ENCODE measurements at places on chromosomes 1 and 21.

DNA sequence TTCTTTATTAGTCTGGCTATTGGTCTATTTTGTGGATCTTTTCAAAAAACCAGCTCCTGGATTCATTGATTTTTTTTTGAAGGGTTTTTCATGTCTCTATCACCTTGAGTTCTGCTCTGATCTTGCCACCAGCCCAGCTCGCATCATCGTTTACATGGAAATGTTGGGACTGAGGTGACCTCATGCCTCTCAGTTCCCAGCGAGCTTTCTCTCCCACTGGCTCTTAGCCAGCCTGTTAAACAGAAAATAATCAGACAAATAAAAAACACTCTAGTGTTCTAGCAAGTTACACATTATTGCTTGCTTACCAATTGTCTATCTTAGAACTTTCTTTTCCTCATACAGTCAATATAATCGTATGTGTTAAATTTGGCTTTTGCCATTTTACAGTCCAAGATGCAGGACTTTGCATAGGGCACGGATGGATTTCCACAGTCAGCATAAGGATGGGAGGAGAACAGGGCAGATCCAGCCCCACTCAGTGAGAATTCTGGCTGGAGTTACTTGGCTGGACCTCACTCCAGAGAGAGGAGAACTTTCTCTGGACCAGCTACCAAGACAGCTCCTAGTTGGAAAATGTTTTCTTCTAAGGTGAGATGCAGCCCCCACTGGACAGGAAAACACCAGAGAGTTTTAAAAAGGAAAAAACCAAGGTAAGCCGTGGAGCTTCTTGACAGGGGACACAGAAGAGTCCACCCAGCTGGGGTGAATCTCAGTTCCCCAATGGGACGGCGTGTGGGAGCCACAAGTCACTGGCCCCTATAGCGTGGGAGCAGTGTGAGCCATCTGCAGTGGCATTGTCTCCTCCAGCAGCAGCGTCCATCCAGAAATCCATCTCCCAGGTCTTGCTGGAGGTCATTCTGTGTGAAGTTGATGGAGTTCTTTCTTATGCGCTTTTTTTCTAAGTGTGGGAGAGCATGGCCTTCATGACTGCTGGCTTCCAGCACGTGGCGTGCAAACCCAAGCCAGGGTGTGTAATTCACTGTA, 17.6 kb downstream of the PGBD2 start:
- DNase-seq, result no peak

DNA sequence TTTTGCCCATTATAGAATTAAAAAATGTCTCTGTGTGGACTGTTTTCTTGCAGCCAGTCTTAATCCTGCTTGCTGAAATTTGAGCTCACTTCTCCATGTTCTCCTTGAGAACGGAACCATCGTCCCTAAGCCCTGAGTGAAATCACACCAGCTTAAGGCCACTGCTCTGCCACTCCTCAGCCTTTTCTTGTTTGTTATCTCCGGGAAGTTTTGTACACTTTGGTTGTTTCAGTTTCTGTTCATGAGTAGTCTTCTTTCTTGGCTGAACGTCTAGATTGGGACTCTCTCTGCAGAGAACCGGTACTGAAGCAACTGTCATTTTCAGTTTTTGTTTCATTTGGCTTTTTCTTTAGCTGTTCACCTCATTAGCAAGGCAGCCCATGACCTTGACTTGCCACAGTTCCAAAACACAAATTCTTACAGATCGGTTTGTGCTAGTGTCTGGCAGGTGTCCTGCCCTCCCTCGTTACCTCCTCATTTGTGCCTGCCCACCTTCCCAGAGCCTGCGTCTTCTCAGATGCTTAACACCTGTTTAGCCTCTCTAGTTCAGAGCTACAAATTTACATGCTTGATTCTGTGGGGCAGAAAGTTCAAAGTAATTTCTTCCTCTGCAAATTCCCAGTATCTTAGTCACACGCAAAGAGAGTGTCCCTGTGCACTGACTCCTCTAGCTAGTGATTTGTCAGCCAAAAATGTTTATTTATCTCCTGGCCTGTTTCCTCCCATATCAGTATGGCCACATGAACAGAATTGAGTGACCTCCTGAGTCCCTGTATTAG, 12.4 kb downstream of the PSEN2 start:
- DNase-seq, result no peak

DNA sequence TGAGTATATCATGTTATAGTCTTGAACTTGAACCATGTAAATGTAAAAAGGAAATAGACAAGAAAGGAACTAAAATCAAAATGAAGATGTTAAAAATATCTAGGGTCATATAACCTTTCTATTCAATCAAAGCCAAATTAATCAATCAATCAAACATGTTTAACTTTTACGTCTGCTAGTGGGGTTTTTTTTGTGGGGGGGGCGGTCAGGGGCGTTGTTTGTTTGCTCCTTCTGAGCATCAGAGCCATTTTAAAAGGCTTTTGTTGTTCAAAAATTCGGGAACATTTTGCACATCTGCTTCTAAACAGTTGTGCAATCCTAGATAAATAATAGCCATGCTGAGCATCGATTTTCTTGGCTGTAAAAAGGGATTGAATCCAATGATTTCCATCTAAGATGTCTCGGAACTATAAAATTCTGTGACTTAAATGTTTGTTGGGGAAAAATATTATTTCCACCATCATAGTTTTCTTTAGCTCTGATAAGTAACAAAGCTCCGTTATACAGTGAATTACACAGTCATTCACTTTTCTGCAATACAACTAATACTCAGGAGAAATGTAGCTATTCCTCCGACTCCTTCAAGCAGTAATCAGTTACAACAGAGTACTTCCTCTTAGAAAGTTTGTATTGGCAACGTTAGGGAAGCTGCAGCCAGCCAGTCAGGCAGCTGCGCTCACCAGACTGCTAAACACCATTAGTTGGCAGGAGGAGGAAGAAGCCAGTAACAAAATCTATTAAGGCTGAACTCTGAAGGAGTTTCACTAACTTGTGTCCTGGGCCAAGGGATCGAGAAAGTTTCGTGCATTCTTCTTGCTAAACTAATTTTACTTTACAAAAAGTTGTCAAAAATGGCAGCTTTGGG, 2.2 kb downstream of the SPATA6 start:
- no peak for DNase-seq

DNA sequence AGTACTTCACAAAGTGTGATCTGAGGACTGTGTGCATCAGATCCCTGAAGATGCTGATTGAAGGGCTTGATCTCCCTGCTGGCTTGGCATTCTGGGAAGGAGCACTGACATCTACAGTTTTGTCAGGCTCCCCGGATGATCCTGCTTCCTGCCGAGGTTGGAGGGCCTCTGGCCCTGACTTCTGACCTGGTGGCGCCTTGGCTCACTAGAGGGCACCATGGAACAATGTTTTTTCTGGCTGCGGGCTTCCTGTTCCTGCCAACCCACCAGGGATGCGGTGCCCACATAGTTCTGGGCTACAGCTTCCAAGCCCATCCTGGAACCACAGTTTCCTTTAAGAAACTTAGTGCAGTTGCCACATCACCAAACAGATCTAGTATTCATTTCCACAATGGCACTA, 38.8 kb upstream of the RASAL2 start:
- DNase-seq, result no peak

DNA sequence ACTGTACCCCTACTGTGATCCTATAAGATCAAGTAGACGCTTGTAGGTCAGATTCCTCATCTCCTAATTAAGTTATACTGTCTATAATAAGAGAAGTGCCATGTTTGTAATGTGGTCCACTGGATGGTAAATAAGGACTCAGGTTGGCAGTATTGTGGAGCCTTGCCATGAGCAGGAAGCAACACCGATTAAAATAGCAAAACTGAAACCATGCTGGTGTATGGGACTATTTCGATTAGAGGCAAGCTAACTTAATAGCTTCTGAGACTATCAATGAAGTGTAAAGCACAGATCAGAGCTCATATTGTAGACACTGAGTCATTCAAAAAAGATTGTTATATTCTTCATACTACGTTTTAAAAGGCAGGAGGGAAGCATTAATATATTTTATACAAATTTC, 348.8 kb downstream of the HHAT start:
- DNase-seq, result no peak

DNA sequence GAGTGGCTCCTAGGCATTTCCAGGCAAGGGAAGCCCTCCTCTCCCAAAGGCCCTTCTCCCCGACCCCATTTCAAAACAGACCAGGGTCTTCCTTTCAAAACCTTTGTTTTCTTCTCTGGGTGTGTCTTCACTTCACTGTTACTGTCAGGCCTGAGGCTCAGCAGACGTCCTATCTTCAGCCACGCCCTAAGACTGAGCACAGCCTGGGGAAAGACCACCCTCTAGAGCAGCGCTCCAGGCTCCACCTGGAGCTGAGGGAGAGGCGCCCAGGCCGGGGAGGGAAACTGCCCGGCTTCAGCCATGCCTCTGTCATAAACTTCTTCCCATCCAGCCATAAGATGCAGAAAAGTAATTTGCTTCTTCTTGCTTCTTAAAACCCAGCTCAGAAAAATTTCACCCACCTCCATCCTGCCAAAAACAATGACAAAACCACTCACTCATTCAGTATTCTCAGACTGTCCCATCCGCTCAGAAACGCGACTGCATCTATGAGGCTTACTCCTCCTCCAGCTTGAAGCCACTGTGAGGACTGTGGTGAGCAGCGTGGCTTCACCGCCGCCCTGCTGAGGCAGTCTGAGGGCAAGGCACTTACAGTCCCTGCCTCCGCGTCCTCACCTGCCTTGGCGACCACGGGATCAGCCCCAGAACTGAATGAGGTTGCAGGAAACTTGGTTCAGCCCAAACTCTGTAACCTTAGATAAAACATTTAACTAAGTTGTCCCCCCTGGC, 36.1 kb downstream of the VN1R5 start:
- DNase-seq, result no peak

DNA sequence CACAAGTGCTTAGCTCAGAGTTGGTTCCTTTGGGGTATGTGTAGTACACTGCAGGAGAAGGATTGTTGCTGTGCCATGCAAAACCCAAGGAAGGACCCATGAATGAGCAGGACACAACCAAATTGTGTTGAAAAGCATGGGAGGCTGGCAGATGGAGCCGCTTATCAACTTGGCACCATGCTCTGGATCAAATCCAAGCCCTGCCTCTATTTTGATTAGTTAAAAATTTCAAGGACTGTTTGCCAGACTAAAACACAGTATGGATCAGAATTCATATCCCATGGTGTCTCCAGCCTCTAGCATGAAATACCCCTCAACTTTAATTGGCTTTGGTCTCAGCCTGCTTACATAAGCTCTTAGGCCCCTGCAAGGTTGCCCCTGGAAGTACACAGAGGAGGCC, 27.8 kb downstream of the CCDC185 start:
- no peak for DNase-seq

- DNase-seq, result no peak
Measured at GRCh38 chr1:245131026-245131393, 23.8 kb upstream of the KIF26B start.

DNA sequence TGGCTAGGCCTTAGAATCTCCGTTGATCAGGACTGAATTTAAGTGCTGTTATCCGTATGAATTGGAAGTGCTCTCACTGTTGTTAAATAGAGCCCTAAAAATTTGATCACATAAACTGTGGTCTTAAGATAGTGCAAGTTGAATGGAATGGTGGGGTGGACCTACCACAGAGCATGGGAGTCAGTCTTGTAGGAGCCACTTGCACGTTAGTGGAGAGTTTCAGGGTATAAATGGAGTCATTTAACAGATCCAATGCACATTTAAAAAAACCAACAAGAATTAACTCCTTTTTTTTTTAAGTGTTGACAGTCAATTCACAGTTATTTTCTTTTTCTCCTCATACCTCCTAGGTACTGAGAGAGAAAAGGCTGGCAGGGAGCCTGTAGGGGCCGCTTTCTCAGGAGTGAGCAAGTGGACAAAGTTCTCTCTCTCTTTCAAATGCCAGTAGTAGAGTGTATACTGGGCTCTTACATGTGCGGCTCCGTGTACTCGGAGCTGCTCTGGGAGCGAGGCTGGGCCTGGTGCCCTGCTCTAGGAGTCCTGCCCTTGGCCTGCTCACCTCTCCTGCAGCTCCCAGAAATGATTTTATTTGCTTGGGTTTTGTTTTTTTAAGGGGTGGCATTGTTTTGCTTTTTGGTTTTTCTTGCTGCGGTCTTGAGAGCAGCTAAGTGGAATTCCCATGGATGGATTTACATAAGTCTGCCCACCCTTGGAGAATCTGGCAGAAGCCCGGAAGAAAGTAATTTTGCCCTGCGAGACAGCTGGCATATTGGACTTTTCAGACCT, 91.3 kb downstream of the ATP5PO start:
- DNase-seq, result no peak

DNA sequence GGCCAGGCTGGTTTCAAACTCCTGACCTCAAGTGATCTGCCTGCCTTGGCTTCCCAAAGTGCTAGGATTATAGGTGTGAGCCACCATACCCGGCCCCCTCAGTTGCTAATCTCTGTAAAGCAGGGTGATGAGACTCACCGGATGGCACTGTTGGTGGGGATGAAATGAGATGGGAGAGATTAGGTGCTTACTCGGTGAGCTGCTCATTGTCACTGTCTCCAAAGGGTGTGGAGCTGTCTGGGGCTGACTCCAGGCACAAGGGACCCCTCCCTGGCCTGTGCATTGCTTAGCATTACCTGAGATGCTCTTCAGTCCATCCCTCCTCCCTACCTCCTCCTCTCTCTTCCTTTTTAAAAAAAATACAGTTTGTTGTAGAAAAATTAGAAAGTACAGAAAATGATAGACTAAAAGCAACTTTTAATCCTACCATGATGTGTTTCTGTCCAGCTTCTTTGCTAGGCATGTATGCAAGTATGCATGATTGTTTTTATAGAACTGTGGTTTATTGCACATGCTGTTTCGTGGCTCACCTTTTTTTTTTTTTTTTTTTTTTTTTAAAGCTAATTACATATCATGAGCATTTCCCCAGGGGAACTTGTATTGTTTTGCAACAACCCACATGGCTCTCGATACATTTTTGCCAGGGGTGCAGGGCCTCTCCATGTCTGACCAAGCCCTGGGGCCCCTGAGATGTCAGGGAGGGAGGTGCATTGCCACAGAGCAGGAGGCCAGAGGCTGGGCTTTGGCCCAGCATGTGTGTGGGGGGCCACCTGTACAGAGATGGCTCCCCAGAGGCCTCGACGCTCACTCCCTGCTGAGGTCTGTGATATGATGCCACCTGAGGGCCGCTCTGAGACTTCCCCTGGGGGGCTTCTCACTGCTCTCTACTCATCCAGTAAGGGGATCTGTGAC, 55.4 kb downstream of the ARHGEF10L start:
- DNase-seq, result no peak

DNA sequence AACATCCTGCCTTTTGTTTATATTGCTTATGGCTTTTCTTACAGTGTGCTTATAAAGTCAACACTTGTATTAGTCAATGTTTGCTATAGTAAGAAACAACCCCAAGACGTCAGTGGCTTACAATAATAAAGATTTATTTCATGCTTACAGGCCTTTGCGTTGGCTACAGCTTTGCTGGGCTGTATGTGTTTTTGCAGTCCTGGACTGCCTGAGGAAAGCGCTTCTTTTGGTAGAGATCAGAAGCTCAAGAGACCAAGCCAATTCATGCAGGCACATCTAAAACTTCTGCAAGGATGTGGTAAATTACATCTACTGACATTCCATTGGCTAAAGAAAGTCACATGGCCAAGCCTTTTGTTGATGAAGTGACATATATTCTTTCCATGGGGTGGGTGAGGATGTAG, 17.5 kb upstream of the PRKAA2 start:
- no peak for DNase-seq

- DNase-seq, result no peak
Measured at GRCh38 chr1:152451254-152451653, 37.2 kb upstream of the CRNN start.

All from right renal pelvis (tissue), 4 donors.